Immature natural killer cell (primary cell): ENCODE measurements at places on chromosomes 4 and X.

GRCh38 chr4:136246876-136247275 lies 1285.4 kb downstream of the PCDH18 start:
- no peak for DNase-seq

GRCh38 chr4:154014407-154015321 lies 225.8 kb upstream of the SFRP2 start:
- DNase-seq, result no peak

DNA sequence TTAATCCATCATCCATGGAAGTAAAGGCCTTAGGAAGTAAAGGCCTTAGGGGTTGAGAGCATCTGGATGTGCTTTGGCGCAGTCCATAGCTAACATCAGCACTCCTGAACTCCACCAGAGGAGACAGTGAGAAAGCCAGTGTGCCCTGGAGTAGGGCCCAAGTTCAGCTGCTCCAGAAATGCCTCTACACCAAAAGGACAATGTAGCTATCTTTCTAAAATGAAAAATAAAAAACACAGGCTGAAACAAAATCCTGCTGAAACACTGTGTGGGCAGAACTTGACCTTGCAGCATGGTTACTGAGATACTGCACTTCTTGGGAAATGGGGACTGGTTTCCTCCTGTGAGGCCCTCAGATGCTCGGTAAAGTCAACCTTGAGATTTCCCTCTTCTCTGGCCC lies 29.3 kb downstream of the SH3RF1 start:
- no peak for DNase-seq

DNA sequence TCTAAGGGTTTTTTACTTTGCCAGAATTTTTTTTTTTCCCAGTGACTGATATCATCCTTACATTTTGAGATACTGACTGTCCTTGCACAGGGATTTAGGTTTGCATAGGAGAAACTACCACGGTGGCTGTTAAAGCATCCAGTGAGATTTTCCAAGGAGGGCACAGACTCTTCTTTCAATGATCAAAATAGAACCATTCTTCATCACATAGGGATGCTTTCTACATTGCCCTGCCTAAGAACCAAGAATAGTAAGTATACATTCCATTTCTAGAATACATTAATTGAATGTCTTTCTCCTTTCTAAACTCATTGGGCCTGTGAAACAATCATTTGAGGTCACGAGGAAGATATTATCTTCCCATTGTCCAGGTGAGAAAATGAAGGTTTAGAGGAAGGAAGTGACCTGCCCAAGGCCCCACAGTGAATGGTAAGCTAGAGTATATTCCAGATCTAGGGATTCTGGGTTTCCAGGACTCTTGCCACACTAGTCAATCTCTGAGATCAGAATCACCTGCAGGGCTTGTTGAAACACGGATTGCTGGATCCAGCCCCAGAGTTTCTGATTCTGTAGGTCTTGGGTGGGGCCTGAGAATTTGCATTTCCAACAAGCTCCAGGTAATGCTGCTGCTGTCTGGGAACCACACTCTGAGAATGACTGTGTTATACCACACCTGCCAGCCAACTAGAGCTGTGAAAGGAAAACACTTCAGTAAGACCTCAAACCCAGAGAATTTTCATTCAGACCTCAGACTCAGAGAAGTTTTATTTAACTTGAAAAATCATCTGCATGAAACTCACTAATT lies 17.7 kb upstream of the TMEM154 start:
- DNase-seq, result no peak

DNA sequence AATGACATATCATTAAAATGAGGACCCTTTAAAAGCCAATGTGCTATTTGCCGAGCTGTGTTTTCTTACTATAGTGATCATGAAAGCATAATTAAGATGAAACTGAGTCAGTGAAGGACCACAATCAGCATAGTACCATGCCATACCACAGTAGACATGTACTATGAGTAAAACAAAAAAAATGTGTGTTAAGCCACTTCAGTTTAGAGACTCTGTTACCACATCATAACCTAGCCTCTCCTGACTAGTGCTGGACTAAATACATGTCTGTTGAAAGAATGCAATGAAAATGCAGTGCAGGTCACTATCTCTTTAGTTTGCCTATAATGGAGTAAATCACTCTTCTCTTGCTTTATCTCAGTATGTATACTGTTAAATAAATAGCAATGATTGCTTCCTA lies 12.3 kb upstream of the DDX53 start:
- DNase-seq, result no peak

- DNase-seq, result no peak
Observed at GRCh38 chr4:5552451-5552850, 155.9 kb downstream of the EVC2 start.

DNA sequence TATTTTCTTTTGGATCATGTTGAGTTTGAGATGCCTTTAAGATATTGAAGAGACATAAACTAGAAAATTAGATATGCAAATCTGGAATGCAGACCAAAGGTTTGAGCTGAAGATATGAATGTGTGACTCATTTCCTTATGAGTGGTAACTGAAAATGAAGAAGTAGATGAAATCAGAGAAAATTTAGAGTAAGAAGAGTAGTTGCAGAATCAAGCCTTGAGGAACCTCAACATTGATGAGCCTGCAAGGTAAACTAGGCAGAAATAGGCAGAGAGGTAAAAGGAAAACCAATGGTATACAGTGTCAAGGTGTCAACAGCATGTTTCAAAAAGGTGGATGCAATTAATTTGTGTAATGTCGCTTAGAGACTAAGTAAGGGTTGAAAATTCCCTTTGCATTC lies 142.8 kb downstream of the MOSPD2 start:
- no peak for DNase-seq

DNA sequence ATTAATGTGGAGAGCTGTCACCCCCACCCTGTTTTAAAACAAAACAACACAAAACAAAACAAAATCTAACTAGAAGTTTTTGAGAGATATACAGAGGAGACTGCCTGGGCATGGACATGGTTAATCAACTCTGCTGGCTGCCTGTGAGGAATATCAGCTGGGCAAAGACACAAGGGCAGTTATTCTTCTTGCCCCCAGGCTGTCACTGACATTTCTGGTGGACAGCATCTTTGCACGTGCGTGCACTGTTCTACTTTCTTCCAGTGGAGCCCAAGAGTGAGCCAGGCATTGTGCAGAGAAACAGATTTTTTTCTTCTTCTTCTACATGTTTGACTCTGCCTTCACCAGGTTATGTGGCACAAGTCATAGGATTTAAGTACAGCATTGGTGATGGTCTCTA lies 13.8 kb downstream of the IRS4 start:
- DNase-seq, result no peak

GRCh38 chr4:23878246-23878891 lies 11.5 kb downstream of the PPARGC1A start:
- no peak for DNase-seq

DNA sequence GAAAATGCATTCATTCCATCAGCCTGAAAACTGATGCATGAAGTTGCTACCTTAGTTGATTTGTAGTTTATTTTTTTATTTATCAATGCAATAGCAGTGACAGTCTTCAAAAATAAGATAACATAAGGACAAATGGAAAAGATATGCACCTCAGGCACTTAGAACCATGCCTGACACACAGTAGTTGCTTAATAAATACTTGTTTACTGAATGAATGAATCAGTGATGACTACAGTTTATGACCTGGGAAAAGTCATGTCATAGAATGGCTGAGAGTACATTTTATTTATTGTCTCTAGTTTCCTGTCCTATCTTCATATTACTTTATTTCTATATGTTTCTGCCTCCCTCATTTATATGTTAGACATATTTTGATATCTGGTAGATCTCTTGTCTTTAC lies 171.8 kb downstream of the TLL1 start:
- no peak for DNase-seq

GRCh38 chr4:7227008-7227407 lies 34.7 kb downstream of the SORCS2 start:
- DNase-seq, result no peak

- DNase-seq, result no peak
Observed at GRCh38 chr4:141659539-141659938, 23.2 kb downstream of the IL15 start.

DNA sequence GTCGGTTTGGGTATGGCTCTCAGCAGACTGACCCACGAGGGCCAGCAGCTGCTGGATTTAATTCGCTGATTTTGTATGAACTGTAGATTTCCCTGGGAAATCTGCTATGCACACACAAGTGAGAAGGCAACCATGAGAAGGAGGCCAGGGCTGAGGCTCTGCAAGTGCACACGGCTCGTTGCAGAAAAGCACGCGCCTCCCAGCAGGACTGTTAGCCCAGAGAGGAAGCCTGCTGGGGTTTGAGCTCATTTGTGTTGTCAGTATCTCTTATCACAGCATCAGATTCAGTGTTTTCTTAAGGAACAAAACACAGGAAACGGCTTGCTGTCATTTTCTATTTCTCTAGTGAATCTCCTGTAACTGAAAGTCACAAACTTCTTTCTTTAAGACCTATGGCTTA lies 296.2 kb upstream of the FAT1 start:
- no peak for DNase-seq

GRCh38 chr4:5928274-5928673 lies 35.4 kb upstream of the CRMP1 start:
- no peak for DNase-seq

GRCh38 chr4:6359536-6360308 lies 90.1 kb downstream of the WFS1 start:
- DNase-seq, result no peak

- no peak for DNase-seq
Observed at GRCh38 chr4:113783289-113783688, 21.8 kb upstream of the CAMK2D start.

DNA sequence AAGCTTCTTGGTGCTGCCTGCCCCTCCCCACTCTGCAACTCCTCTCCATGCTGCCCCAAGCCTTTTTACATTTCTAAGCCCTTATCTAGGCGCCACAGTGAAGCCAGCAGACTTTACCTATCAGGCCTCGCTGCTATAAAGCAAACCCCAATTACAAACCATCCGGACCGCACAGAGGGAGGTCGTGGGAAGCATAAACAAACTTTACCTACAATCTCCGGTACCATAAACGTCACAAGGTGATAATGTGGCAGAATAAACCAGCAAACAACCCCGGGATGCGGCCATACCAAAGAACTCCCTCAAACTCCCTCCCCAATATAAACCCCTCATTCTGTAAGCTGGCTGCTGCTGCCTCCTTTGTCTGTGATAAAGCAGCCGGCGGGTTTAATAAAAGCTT lies 54.0 kb upstream of the ZCCHC13 start:
- DNase-seq, result no peak

DNA sequence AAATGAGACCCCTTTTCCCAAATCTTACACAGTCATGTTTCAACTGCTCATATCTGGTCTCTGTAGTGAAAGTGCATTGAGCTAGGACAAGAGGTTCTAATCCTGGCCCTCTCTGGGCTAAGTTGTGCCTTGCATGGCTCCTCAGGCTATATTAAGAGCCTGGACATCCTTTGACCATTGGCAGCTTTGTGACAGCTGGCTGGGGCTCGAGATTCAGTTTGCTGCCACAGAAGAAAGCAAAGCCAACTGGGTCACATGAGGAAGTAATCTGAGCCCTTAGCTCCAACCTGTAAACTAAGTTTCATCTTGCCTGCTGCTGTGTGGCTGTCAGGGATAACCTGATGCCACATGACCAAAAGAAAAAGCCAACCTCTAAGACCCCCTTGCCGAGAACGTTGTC lies 51.8 kb upstream of the JADE1 start:
- DNase-seq, result no peak

DNA sequence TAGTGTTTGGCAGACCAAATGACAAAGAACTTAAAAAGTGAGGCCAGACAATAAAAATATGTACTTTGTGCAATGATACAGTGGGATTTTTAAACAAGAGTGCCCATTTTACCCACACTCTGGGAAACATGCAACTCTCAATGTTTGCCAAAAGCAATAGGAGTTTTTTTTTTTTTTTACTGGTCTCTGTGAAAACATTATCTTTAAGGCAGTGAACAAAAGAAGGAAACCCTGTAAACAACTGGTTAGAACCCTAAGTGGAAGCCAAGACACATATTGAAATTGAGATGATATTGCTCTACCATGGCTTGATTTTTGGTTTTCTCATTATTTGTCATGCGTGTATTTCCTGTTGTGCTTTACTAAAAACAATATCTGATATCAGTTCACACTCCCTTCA lies 67.2 kb upstream of the PPP3CA start:
- DNase-seq, result no peak

GRCh38 chr4:636628-637159 lies 11.3 kb downstream of the PDE6B start:
- no peak for DNase-seq

DNA sequence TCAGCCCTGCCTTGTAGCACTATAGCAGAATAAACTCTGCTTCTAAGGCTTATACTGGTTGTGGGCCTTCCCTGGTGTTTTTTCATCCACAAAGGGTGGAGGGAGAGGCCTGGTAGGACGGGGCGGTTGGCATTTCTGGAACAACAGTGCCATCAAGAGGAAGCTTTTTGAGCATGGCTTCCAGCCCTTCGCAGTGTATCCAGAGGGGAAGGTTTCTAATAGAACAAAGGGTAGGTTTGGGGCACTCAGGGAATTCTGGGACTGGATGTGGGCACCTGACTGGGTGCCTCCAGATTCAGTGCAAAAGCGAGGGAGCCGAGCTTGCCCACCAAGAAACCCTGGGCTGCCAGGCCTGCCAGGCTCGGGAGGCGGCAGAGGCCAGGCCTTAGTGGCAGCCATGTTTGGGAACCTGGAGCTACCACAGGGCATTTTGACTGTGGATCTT lies 229.6 kb upstream of the AGTR2 start:
- peak; percentile 67 for DNase-seq

- DNase-seq, result no peak
Observed at GRCh38 chrX:19256986-19257385, 86.7 kb upstream of the PDHA1 start.

GRCh38 chr4:37599092-37599790 lies 86.9 kb downstream of the RELL1 start:
- no peak for DNase-seq

GRCh38 chr4:151417164-151417571 lies 8.2 kb downstream of the FHIP1A start:
- DNase-seq, result no peak

DNA sequence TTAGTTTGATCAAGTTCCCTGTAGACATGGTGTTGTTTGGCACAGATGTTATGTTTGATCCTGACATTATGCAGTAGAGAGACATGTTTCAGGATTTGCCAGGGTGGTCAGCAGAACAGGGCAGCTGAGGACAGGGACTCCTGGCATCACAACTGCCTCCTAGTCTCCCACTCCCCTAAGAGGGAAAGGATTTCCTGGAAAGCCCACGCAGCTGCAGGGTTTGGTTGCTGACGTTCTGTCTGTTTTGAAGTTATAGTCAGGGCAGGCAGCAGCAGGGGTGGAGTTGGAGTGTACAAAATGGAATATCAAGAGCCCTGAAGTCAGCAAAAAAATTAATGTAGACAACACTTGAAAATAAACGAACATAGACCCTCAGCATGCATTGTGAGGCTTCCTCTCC lies 125.4 kb downstream of the CPE start:
- DNase-seq, result no peak

GRCh38 chr4:123706973-123707372 lies 310.4 kb downstream of the SPRY1 start:
- no peak for DNase-seq

GRCh38 chr4:101037249-101037648 lies 310.1 kb downstream of the PPP3CA start:
- no peak for DNase-seq
